ENCODE measurements at places on chromosomes 12 and 14.

- no peak for DNase-seq
Observed at GRCh38 chr12:75714462-75715322, 203.3 kb upstream of the KRR1 start.

- DNase-seq: no peak
Observed at GRCh38 chr12:3496957-3497356, 6.0 kb downstream of the PRMT8 start.

DNA sequence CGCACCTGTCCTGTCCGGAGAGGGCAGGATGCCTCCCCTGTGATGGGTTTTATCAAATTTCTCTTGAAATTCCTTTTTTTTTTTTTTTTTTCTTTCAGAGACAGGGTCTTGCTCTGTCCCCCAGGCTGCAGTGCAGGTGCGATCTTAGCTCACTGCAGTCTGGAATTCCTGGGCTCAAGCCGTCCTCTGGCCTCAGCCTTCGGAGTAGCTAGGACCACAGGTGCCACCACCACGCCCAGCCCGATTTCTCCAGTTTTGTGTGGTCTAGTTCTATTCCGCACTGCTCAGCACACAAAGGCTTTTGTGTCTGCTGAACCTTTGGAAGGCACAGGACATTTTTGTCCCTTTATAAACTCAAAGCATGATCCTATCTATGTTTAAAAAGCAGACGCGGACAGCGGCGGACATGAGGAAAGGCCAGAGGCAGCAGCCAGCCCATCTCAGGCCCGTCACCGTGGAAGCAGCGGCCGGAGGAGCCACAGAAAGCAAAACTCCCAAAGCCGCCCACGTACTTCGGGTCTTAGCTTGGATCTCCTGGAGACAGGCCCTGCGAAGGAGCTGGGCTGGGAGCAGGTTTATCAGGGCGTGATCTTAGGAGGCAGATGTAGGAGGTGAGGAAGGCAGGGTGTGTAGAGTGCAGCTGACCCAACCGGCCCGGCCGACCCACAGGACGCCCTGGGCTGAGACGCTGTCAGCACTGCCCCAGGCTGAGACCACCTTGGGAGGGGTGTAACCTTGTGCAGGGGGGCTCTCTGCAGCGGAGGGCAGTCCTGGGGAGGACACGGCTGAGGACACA is 30.9 kb upstream of the FBRSL1 start:
- DNase-seq: no peak

DNA sequence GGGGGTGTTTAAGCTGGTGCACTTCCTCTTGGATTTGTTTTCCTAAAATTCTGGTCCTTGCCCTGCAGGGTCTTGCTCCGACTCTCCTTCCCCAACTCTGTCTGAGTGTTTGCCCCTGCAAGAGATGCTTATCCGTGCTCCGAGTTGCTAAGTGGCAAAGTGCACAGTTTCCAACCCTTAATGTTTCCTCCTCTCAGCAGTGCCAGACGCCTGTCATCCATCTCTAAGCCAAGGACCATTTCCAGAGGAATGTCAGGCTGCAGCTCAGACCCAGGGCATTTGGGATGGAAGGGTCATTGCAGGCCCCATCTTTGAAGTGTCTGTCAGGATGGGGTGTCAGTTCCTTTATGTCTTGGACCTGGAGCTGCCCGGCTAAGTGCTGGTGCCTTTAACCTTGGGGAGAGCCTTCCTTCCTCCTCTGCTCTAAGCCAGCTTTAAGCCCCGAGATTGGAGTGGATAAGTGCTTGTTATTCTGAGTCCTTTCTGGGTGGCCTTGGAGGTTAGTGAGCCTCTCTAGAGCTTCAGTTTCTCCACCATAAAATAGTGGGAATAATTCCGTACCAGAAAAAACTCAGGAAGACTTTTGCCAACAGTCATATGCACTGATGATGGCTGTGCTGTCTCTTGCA is 15.0 kb downstream of the WNT5B start:
- DNase-seq: no peak

DNA sequence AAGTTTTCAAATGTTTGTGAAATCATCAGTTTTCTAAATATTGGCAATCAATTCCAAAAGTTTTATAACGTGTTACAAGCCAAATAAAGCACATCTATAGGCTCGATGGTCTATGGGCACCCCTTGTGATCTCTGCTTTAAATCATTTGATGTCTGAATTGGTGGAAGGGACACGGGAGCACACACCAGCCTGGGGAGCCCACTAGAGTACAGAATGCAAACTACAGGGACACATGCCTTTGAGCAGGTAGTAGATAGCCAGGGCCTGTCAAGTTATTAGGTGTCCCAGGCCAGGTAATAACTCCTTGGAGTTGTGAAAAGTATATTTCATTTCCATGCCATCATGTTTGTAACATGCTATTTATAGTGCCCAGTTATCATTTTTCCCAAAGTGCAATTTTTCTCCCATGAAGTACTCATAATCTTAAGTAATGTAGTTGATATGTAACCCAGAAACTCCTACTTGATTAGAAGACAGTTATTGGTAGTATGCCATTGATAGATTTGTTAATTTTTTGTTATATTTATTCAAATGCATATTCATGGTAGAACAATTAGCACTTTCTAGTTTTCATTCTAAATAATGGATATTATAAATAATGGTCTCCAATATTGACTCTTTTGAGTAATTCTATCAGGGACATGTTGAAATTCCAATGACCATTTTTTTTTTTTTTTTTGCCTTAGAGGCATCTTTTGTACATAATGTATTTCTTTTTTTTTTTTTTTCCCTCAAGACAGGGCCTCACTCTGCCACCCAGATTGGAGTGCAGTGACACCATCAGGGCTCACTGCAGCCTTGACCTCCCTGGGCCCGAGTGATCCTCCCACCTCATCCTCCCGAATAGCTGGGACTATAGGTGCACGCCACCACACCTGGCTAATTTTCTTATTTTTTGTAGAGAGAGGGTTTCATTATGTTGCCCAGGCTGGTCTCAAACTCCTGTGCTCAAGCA is 96.9 kb upstream of the FGD4 start:
- DNase-seq: no peak

- DNase-seq: no peak
Observed at GRCh38 chr12:95418142-95418541, 55.8 kb upstream of the METAP2 start.

DNA sequence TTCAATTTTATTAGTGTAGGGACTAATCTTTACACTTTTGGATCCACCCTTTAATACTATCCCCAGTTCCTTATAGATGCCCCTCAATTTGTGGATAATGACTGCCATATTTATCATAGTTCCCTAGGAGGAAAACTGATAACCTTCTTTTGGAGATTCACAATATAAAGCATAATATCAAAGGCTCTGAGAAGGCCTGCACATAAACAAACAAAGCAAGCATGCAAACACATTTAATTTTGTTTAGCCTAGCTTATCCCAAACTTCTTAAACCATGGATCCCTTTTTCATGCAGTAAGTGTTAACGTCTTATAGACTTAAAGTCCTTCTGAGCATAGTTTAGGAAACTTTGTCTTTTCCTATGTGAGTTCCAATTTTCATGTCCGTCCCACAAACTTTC is 290.4 kb upstream of the TBX3 start:
- DNase-seq: no peak

- no peak for DNase-seq
Observed at GRCh38 chr12:124464830-124465229, 102.6 kb downstream of the NCOR2 start.

GRCh38 chr14:85660243-85660922 is 130.4 kb downstream of the FLRT2 start:
- no peak for DNase-seq

DNA sequence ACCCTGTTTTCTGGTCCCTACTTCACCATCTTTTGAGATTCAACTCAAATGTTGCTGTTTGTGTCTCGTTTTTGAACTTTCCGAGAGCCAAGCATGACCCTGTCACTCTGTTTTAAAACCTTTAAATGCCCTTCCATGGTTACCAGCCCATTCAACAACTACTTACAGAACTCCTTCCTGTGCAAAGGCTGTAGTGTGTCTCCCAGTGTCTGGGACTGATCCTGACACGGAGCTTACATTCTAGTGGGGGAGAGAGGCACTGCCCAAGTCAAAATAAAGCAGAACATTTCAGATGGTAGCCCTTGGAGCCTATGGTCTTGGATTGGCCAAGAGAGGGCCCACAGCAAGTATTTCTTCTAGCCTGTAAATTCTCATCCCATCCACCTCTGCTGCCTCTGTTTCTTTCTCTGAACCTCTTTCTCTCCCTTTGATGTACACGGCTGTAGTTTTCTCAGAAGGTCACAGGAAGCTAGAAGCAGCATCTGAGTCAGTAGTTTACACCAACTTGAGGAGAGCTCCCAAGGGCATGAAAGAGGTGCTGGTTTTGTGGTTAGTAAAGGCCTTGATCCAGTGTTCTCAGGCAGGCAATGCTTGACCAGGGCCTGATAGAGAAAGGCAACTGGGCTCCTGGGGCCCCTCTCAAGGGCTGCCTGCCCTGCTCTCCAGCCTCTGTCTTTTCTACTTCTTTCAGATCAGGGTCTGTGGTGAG is 42.3 kb upstream of the SLC24A4 start:
- no peak for DNase-seq

GRCh38 chr14:23285530-23286019 is 357 bp downstream of the HOMEZ start:
- DNase-seq: no peak

DNA sequence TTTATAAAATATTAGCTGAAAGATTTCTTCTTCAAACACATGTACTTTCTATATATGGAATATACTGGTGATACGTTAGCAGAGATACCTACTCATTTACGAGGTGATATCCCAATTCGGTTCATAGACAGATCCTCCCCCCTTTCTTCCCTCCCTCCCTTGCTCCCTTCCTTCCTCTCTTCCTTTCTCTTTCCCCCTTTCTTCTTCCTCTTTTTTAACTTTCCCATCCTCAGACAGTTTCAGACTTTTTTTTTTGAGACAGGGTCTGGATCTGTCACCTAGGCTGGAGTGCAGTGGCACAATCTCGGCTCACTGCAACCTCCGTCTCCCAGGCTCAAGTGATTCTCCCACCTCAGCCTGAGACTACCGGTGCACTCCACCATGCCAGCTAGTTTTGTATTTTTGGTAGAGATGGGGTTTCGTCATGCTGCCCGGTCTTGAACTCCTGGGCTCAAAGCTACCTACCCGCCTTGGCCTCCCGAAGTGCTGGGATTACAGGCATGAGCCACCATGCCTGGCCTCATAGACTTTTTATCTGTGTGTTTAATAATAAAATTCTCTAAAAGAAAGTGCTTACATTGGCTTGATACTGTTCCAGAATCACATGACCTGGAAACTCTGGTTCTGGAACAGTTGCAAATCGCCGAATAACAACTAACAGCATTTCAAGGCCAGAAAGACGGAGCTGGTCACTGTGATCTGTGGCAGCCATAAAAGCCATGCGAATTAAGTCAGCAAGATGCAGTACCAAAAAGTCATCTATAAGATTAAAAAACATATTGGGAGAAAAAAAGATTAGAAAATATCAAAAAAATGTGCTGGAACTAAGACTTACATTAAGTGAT is 99.2 kb downstream of the HEATR5A start:
- no peak for DNase-seq

DNA sequence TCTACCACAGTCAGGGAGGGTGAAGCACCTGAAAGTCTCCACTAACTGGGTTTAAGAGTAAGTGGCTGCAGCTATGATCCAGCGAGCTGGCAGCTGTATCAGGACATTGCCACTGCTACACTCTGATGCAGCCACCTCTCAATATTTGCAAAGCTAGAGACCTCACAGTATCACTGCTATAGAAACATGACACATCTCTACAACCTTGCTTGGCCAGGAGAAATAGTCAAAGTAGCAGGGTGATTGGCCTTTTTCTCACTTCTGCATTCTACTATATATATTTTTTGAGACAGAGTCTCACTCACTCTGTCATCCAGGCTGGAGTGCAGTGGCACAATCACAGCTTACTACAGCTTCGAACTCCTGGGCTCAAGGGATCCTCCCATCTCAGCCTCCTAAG is 9.3 kb upstream of the FMNL3 start:
- peak; percentile 39 for DNase-seq

- DNase-seq: no peak
Observed at GRCh38 chr12:115078990-115079389, 395.0 kb upstream of the TBX3 start.

DNA sequence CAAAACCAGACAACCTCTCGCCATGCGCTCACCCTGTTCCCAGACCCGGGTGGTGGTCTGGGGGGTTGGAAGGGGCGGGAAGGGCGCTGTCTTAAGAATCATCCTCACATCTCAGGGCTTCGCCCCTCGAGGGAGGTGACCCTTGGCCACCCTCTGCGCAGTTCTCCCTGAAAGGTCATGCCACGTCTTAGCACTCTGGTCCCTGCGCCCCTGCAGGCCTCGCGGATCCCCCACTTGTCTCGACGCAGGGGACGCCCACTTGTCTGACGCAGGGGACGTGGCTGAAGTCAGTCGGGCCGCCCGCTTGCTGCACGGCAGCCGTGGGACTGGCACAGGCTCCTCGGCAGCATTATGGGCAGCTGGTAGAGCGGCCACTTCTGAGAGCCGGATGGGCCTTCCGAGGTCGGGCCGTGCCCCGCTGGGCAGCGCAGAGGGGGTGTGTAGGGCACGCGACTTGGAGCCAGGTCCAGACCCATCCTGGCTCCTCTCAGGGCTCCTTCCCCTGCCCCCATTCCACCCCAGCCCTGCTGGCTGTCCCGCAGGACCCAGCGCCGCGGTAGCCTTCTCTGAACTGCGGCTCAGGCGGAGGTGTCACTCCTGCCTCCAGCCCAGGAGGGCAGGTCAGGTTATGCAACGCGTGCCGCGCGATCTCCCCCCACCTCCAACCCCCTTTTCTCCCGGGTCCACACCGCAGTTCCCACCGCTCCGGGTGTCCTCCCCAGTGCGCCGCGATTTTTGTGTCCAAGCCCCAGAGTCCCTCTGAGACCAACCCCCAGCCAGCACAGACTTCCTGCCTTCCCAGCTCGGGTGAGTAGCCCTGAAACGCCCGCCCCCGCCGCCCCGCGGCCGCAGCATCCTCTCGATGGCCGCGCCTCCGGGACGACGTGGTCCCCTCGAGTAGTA is 40.9 kb upstream of the CAPRIN2 start:
- no peak for DNase-seq

DNA sequence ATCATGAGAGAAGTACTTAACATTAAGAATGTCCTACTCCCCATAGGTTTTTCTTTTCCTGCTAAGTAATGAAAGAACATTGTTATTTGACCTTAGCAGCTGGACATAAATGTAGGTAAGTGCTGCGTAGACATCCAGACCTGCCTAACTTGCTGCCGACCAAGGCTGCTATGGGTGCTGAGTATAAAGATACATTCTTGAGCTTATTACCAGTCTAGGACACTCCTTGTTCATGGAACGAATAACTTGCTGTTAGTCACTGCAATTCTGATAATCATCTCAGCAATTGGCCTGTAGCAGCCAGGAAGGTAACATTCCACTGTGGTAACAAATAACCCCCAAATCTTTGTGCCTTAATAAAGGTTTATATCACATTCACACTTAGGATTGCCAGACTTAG is 478.1 kb downstream of the VRK1 start:
- no peak for DNase-seq
